Stimulated activated naive CD4-positive, alpha-beta T cell (primary cell): ENCODE measurements at places on chromosomes 3 and 15.

DNA sequence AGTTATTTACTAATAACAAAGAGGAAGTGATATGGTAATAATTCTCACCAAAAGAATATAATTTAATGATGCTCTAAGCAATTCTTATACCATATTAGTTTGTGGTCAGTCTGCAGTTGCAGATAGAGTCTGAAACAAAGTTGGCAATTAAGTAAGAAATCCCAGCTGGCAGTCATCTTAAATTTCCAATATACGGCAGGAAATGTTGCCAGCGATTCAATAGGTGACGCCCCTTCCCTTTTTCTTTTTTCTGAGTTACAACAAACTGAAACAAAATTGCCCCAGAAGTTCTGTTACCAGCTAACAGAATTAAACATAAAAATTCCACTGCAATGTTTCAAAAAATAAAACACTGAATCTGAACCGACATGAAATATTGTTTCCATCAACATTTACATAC lies 26.7 kb downstream of the LRRFIP2 start:
- DNase-seq: no peak

- DNase-seq: no peak
Measured at GRCh38 chr3:27366062-27366591, 3.1 kb downstream of the NEK10 start.

GRCh38 chr15:47932261-47932660 lies 188.5 kb upstream of the SLC24A5 start:
- DNase-seq: no peak

- no peak for DNase-seq
Measured at GRCh38 chr3:196440696-196441095, 8.5 kb upstream of the UBXN7 start.

DNA sequence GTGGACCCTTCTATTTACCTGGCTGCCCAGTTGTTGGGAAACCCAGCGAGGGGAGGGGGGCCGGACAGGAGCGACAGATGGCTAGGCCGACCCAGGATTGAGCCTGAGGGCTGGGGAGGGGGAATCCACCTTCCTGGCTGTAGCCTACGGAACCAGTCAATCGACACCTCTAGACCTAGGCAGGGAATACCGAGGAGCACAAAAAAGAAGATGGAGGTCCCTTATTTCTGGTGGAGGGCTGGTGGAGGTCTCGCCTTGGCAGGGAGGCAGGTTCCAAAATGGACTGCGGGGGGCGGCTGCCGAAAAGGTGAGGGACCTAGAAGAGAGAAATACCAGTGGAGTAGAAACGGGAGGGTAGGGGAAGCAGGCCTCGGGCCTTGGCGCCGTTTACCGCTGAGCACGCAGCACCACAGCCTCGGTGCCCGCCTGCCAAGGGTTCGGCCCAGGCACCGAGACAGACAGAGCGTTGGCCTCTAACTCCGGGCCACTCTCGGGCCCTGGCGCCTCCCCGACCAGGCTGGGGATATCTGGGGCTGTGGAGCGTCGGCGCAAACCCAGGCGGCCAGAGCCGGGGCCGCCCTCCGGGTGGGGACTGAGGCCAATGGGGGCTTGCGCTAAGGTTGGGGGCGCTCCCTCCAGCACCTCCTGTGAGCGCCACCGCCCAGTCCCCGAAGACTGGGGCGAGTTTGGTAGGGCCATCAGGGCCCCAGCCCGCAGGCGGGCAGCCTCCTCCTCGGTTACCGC lies 1.6 kb downstream of the ANKRD63 start:
- DNase-seq: no peak

DNA sequence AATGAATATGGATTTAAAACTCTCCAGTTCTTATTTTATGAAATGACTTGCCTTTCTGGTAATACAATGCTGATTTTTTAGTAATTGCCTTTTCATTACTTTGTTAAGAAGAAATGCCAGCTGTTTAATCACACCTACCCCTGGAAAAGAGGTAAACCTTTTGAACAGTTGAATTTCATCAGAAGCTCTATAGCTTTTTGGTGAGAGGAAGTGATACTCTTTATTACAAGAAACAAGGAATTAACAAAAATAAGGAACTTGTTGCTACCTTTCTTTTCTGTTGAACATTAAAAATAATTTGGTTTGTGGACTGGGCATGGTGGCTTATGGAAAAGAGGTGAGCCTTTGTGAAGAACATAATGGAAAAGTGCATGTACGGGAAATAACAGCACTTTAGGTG lies 19.7 kb downstream of the BLOC1S6 start:
- DNase-seq: no peak

GRCh38 chr3:73485877-73486330 lies 138.8 kb downstream of the PDZRN3 start:
- DNase-seq: no peak

DNA sequence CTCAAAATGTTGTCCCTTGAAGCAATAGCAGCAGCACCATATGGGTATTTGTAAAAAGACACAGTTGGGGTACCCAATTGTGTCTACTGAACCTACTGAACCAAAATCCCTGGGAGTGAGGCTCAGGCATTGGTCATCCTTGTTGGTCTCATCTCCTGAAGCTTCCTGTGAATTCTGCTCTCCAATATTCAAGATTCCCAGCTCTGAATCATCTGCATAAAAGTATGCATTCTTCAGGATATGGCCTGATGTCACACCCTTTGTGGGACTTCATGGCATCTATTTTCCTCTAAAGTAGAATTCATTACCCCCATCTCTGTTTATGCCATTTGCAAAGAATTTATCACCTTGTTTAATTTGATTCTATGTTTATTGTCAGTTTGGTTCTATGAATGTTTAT lies 13.3 kb upstream of the PTX3 start:
- no peak for DNase-seq

GRCh38 chr3:158160958-158161357 lies 51.1 kb downstream of the RSRC1 start:
- DNase-seq: no peak

- DNase-seq: no peak
Measured at GRCh38 chr3:62710751-62711150, 164.5 kb downstream of the CADPS start.

- no peak for DNase-seq
Measured at GRCh38 chr3:196238612-196239560, 22.6 kb downstream of the SLC51A start.

DNA sequence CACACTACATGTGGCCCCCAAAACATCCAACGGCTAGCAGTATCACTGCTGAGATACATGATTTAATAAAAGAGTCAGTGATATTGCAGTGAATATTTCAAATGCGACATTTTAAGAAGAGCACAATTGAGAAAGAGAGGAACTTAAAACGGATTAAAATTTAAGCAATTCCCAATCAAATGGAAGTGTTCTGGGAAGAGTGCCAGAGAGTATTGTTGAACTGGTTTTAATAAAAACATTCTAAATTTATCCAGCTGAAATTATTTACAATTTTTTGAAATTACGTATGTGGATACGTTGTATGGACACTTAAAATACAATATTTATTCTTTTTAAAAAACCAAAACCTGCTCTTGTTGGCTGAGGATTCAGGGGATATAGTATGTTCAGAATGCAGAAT lies 117.7 kb downstream of the C3orf38 start:
- no peak for DNase-seq

DNA sequence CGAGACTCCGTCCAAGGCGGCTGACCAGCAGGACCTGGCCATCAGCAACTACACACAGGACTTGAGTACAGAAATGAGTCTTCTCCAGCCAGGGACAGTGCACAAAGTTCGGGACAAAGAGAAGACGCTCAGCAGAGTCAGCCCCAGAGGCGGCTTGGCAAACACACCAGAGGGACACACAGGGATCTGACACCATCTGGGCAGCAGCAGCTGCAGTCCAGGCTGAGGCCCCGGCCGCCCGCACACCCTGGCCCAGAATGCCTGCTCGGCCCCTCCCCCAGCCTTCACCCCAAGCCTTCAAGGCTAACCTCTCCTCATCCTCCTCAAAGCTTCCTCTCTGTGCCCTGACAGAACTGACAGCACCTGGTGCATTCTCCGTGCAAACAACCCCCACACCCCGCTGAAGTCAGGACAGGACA lies 61.1 kb downstream of the XXYLT1 start:
- DNase-seq: no peak

GRCh38 chr3:114375608-114376421 lies 82.0 kb downstream of the TIGIT start:
- no peak for DNase-seq

GRCh38 chr3:58230876-58231552 lies 6.6 kb upstream of the ABHD6 start:
- no peak for DNase-seq

DNA sequence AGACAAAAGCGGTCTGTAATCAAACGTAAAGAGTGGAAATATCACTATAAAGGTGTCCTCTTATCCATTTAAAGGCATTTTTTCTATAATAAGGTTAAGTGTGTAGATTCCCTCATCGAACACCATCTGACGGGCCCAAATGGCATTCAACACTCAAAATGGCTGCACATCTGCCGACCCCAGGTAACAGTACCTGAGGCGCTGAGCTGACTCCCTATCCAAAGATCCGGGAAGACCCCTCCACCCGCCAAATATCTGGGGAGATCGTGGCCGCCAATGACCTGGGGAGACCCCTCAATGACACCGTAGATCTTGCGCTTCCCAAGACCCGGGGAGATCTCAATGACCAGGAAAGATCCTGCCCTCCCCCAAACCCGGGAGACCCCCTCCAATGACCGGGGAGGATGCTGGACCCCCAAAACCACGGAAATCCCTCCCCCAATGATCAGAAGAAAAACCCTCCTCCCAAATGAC lies 476 bp downstream of the IP6K2 start:
- no peak for DNase-seq

- no peak for DNase-seq
Measured at GRCh38 chr3:141653847-141654246, 84.3 kb upstream of the RNF7 start.

- DNase-seq: no peak
Measured at GRCh38 chr3:159987291-159987711, 1.3 kb upstream of the IL12A start.
